ENCODE measurements at places on chromosomes 16 and 17. TPM values are rescaled to one million over a fixed set of nuclear protein-coding genes. Genes with fewer than 3 reads are reported as not detected.

DNA sequence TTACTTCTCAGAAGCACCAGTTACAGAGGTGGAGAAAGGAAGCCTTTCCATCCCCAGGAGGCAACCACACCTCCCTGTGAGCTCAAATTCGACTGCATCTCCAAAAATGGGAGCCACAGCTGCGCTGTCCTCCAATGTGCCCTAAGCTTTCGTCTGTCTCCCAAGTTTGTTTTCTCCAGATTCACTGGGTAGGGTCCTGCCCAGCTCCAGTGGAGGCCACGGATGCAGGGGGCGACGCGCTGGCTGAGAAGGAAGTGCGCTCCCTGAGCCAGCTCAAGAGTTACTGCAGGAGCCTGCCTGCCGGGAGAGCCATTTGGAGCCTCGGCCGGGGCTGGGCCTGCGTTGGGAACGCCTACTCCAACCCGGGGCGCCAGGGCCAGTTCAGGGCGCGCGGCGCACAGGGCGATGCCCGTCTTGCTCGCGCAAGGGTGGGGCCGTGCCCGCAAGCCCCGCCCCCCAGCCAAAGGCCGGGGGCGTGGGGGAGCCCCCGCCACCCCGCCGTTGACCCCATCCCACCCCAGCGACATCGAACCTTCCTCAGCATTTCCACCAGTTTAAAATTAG lies 19.5 kb downstream of the SIAH1 start:
- H3K4me3 ChIP-seq: peak overlapping the region; percentile 89
- H3K27ac ChIP-seq: peak overlapping the region; percentile 91
- H3K27me3 ChIP-seq: no peaks in the 10 kb centered on the region
- peaks cover 46% of the 10 kb centered on the region for H3K4me1 ChIP-seq

- peaks cover 1% of the 10 kb centered on the region for H3K4me1 ChIP-seq
- no peaks in the 10 kb centered on the region for H3K27me3 ChIP-seq
- no peak overlapping the region for H3K4me3 ChIP-seq
- no peak for DNase-seq
- H3K27ac ChIP-seq: no peak overlapping the region
These were observed 670.7 kb downstream of the MAF start for GRCh38 chr16:78929841-78930240.

Gene BAIAP3
- not detected for total RNA-seq

GRCh38 chr16:30922420-30922959 lies 882 bp upstream of the FBXL19 start:
- peak; percentile 100 for DNase-seq
- peaks cover 5% of the 10 kb centered on the region for H3K36me3 ChIP-seq
- H3K4me3 ChIP-seq: peak overlapping the region; percentile 100
- H3K27ac ChIP-seq: peak overlapping the region; percentile 100
- H3K4me1 ChIP-seq: peaks cover 29% of the 10 kb centered on the region

Gene DHRS7C
- not detected for total RNA-seq

DNA sequence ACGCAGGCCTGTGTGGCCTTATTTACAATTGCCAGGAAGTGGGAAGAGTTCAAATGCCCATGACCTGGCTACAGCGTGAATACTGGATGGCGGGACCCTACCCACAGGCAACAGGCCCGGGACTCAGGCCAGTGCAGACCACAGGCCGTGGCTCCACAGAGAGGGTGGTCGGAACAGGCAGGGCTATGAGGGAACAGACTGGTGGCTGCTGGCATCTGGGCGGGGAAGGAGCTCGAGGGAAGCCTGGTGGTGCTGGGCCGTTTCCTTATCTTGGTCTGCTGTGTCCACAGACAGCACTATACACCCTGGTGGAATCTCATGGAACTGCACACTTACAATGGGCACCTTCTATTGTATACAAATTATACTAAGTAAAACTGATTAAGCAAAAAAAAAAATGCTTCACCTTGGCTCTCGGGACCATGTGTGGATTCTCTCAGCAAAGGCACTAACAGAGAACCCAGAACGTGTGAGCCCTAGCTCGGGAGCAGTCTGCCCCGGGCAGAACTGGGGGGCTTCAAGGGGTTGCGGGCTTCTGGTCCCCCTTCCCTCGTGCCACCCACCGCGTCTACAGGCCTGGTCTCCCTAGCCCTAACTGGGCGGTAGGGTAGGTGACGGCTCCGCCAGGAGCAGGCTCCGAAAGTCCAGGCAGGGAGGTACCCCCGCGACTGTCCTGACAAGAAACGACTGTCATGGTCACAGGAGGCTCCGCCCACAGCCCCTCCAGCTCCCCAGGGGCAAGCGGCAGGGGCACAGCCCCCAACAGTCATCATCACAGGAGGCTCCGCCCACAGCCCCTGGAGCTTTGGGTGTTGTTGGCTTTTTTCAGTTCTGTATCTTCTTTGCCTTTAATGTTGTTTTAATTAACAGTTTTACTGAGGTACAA lies 21.8 kb downstream of the CEP131 start:
- no peaks in the 10 kb centered on the region for H3K36me3 ChIP-seq
- DNase-seq: peak; percentile 77
- no peaks in the 10 kb centered on the region for H3K27me3 ChIP-seq
- H3K4me3 ChIP-seq: no peak overlapping the region
- H3K4me1 ChIP-seq: no peaks in the 10 kb centered on the region

DNA sequence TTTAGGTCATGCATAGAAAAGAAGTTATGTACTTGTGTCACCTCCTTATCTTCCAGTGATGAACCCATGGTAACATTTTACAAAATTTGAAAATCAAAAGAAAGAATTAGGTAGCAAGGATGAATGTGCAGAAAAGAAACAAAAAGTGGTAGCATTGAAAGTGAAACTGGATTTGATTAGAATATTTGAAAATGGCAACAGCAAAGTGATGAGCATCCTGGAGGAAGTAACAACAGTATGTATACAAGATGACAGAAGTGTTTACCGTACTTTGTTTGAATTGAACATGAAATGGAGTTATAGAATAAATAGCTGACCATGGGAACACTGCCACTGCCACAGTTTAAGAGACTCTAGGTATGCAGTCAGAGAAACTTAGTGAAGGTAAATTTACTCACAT lies 1313.1 kb downstream of the CDH11 start:
- H3K36me3 ChIP-seq: no peaks in the 10 kb centered on the region
- no peak overlapping the region for H3K4me3 ChIP-seq
- no peaks in the 10 kb centered on the region for H3K27me3 ChIP-seq
- no peak overlapping the region for H3K27ac ChIP-seq

- peaks cover 50% of the 10 kb centered on the region for H3K4me1 ChIP-seq
- peak; percentile 91 for DNase-seq
- no peaks in the 10 kb centered on the region for H3K27me3 ChIP-seq
- peak within 1 kb of the TSS; percentile 99 for H3K27ac ChIP-seq
- peak within 1 kb of the TSS; percentile 99 for H3K4me3 ChIP-seq
- H3K36me3 ChIP-seq: peaks cover 46% of the 10 kb centered on the region
These were observed at the start of gene IL32 for GRCh38 chr16:3065069-3065741. TSS of gene IL32 (plus strand) at chr16:3065640. CDS start at chr16:3065812, 172 bp downstream.

DNA sequence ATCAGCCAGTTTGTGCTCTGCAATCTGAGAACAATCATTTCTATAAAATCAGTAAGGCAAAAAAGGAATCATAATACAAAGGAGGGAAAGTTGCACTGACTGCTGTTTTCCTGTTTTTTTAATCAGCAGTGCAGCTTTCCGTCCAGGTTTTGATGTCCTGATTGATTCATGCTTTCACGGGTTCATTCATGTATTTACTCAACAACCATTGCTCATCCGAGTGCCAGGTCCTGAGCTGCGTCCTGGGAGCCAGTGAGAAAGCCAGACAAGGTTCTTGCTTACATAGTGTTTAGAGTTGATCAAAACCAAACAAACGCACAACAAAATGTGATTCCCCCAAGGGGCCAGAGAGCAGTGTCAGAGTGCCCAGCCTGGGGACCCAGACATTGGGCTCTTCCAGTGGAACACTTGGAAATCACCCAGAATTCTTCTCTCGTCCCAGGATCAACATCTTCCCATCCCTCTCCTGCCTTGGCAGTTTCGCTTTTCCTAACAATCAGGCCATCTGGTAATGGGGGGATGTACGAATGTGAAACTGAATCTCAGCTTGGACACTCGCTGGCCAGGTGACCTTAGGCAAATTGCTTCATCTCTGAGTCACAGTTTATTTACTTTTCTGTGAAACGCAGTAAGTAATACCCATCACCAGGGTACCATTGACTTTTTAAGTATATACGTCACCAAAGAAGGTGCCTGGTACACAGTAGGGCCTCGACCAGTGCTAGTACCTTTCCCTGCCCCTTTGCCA lies 13.3 kb upstream of the C1QL1 start:
- peaks cover 38% of the 10 kb centered on the region for H3K27me3 ChIP-seq
- H3K36me3 ChIP-seq: peaks cover 2% of the 10 kb centered on the region
- H3K4me3 ChIP-seq: no peak overlapping the region

DNA sequence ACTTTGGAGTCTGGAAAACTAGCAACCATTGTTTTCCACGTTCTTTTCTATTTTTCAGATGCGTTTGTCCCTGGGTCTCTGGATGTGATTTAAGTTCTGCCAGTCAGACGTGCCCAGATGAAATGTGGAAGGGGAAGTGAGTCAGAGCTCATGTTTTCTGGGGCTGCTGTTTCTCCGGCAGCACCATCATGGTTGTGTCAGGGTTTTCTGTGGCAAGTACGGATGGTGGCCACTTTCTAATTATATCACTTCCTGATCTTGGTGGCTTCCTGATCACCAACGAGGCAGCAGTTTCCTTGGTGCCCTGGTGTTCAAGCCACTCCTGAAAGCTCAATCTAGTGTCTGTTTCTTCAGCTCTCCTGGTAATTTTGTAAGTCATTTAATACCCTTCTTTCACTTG lies 31.4 kb upstream of the PMFBP1 start:
- H3K27me3 ChIP-seq: peaks cover 3% of the 10 kb centered on the region
- peak; percentile 69 for DNase-seq
- H3K4me3 ChIP-seq: peak overlapping the region; percentile 3
- H3K36me3 ChIP-seq: no peaks in the 10 kb centered on the region
- peaks cover 14% of the 10 kb centered on the region for H3K4me1 ChIP-seq

- no peak overlapping the region for H3K27ac ChIP-seq
- DNase-seq: no peak
- H3K36me3 ChIP-seq: no peaks in the 10 kb centered on the region
- H3K4me1 ChIP-seq: no peaks in the 10 kb centered on the region
- H3K4me3 ChIP-seq: no peak overlapping the region
- H3K27me3 ChIP-seq: no peaks in the 10 kb centered on the region
These were observed 13.3 kb upstream of the MYH8 start for GRCh38 chr17:10435096-10435495.

Gene SNRNP25
- 99.9 TPM for total RNA-seq

Gene FLYWCH2
- total RNA-seq: 21.2 TPM

Gene CHD9
- total RNA-seq: 20.7 TPM

Gene HNF1B
- 2.9 TPM for total RNA-seq

Measured in activated CD4-positive, alpha-beta T cell treated with anti-CD3 and anti-CD28 coated beads, Interleukin-2, amount 10 ng/mL, durations not matched to agents 24 days and 14 days (primary cell).